Prostate gland (tissue), 2 donors: ENCODE measurements at places on chromosomes 12 and 14. TPM values are rescaled to one million over a fixed set of nuclear protein-coding genes. Genes with fewer than 3 reads are reported as not detected.

DNA sequence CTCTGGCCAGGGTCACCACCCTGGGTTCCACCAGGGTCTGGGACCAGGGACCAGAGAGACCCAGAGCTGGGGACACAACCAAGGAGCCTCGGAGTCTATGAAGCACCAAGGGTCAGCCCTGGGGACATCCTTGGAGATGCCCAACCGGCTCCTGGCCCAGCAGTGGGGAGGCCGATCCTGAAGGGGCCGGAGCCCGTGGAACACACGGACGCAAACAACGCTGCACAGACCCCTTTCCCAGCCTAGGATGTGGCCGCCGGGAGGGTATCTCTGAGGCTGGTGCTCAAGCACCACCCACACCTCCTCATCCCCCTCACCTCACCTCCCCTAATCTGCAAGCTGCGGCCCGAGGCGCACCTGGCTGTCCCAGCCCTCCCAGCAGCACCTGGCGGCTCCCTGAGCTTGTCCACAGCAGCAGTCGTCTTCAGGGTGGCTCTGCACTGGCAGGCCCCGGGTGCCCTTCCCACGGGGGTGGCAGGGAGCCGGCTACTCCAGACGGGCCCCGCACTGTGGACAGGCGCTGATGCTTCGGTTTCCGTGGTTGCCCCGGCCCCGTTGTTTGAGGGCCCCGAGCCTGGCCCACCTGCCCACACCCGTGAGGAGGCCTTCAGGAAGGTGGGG is 146.8 kb upstream of the C14orf180 start:
- H3K4me3 ChIP-seq = no peak overlapping the region
- no peaks in the 10 kb centered on the region for H3K4me1 ChIP-seq
- peaks cover 4% of the 10 kb centered on the region for H3K27me3 ChIP-seq
- no peak for DNase-seq

SERPINA9 gene
- total RNA-seq = not detected

DNA sequence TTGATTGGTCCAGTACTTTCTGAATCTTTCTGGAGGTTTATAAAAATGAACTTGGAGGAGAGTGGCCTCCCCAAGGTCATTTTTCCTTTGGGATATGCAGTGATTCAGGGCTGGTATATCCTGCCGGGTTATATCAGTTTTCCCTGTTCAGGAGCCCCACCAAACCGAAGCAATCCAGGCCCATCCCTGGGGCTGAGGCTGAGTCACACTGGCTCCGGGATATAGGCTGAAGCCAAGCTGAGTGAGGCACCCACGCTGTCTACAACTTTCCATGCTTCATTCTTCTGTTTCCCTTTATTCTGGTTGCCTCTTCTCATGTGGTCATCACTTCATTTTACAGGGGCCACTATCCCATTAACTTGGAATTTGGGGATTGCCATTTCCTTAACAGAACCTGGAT is 3.4 kb downstream of the SSPN start:
- no peak for DNase-seq
- H3K27me3 ChIP-seq = no peaks in the 10 kb centered on the region
- no peaks in the 10 kb centered on the region for H3K36me3 ChIP-seq
- no peaks in the 10 kb centered on the region for H3K4me1 ChIP-seq

GRCh38 chr12:52395761-52396434 is 10.2 kb downstream of the KRT82 start:
- no peaks in the 10 kb centered on the region for H3K27me3 ChIP-seq
- DNase-seq = no peak
- H3K36me3 ChIP-seq = no peaks in the 10 kb centered on the region
- no peak overlapping the region for H3K27ac ChIP-seq
- no peak overlapping the region for H3K4me3 ChIP-seq
- H3K4me1 ChIP-seq = no peaks in the 10 kb centered on the region

- DNase-seq = no peak
- H3K36me3 ChIP-seq = no peaks in the 10 kb centered on the region
- no peaks in the 10 kb centered on the region for H3K4me1 ChIP-seq
Measured at GRCh38 chr12:24954261-24954660, 5.4 kb upstream of the BCAT1 start.

CCDC38 gene
- total RNA-seq = 0.14 TPM
